ENCODE measurements at places on chromosomes 12 and 14.

DNA sequence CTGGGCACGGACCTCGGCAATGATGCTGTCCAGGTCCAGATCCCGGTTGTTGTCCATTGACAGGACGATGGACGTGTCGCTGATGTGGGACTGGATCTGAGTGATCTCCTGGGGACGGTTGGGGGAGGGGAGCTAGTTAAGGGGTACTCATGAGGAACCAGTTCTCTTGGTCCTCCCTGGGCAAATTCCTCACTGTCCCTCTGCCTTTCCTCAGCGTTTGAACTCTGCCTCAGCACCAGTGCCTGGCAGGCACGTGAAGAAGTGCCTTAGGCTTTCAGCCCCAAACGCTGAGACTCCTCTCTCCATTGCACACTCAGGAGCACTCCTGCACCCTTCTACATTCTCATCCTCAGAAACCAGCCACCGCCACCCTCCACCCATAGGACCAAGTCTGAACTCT lies 9.7 kb downstream of the KRT72 start:
- DNase-seq, result no peak

DNA sequence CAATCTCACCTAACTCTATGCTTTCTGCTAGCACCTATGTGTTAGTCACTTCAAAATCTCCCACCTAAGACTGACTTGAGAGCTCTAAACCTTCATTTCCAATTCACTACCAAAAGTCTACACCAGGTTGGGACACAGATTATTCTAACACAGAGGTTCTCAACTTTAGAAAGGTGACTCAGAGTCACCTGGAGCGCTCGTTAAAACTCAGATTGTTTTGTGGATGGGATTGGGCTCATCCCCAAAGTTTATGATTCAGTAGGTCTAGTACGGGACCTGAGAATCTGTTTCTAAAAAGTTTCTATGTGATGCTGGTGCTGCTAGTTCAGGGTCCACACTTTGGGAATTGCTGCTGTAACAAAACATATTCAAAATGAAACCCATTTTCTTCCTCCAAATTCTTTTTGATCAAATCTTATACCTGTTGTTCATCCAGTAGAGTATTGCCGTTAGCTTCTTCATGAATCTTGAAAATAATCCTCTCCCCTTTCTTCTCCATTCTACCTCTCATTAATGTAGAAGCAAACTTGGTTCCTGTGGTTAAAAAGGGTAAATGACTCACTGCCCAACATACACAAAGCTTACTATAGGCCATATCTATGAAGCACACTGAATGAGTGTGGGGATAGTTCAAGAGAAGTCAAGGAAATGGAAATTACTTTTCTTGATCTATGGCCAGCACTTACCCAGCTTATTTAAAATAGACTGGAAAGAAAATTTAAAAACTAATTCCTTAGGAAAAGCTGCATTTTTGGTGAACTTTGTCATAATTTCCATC lies 206.7 kb downstream of the KIF21A start:
- no peak for DNase-seq

GRCh38 chr14:73824127-73824526 lies 27.5 kb upstream of the PTGR2 start:
- no peak for DNase-seq

DNA sequence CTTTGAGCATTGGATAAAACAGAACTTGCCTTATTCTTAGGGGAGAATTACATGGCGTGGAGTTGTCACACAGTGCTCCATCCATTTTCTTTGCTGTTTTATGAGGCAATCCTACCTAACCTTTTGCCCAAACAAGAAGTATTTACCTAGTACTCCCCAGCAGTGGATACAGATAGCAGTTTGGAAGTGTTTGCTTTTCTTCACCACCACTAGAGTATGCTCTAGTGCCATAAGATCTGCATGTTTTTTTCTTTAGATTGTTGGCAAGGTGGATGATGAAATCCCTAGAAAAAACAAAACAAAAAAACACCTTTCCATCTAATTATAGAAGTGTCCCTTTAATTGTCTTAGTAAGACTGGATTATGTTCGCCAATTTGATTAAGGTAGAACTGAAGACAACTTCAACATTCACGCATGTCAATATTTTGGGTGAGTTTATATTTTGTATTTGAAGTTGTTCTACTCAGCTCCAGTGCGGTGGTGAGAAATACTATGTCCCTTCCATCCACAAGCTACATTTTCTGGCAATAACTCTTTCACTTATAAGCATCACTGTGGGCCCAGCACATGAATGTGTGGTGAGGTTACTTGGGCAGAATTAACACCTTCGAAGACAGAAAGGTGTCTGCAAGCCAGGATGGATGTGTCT lies 23.6 kb upstream of the TMEM260 start:
- no peak for DNase-seq

- DNase-seq, result no peak
Measured at GRCh38 chr12:19643635-19644034, 204.3 kb downstream of the AEBP2 start.

DNA sequence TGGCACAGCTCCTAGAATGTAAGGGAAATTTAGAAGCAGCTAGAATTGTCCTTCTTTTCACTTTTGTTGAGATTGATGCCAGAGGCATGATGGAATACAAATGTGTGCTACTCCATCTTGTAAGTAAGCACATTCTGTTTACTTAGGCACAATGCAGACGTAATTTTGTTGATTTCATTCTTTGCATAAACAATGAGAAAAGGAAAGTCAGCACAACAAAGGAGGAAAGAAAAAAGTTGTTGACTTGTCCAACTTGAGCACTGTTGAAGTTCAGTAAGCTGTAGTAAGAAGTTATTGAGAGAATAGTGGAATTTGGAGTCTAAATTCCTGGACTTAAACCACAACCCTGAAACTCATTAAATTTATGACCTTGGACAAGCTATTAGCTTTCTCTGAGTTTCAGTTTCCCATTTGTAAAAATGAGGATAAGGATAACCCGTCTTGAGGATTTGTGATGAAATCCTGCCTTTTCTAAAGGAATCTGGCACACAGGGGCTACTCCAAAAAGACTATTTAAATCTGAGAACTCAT lies 19.4 kb upstream of the CNTN1 start:
- DNase-seq, result no peak

- DNase-seq, result no peak
Measured at GRCh38 chr14:104983231-104983721, 2.3 kb upstream of the CLBA1 start.

- DNase-seq, result no peak
Measured at GRCh38 chr14:91059576-91060350, 678 bp downstream of the RPS6KA5 start.

- no peak for DNase-seq
Measured at GRCh38 chr12:43551971-43552559, at the start of gene ADAMTS20. Gene ADAMTS20, minus strand, starts transcription at chr12:43552203. Its CDS starts 282 bp downstream, at chr12:43551921.

DNA sequence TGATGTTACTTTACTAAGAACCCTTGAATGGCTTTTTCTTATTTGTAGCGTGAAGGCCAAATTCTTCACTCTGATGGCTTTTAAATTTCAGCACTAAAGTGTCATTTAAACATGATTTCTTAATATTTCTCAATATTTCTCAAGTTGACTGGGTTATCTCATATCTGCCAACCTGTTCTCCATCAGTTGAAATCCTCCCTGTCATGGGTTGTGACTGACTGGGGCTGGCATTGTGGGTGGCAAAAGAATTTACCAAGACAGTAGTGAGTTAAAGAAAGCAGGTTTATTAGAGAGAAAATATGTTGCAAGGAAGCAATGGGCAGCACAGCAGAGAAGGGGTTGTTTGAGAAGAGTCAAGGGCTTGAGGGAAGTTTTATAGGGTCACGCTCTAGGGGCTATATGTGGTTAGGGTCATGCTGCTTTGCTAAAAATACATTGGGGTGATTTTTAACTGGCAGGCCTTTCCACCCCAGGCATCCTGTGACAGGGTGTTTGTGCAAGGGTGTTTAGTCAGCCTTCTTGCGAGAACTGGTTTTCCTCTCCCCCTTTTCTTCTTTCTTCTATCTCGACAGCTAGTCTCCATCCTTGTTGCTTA lies 232.8 kb upstream of the SEL1L start:
- no peak for DNase-seq

GRCh38 chr12:84502180-84502860 lies 410.3 kb downstream of the SLC6A15 start:
- no peak for DNase-seq

DNA sequence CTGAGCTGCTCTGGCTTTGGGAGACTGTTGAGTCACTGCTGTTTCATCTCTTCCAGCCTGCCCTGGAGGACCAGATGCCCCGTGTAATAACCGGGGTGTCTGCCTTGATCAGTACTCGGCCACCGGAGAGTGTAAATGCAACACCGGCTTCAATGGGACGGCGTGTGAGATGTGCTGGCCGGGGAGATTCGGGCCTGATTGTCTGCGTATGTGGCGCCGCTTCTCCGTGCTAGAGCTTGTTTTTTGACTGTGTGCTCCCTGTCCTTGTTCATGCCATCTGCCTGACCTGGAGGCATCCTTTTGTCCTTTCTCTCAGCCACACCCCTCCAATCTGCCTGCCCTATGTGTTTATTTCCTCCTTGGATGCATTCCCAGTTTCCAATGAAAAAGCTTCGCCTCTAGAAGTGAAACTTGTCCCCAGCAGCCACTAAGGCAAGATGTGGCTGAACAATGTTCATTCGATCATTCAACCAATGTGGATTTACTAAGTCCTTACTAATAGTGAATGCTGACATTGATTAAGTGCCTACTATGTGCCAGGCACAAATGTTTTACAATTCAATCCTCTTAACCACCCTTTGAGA lies 98.6 kb downstream of the NT5DC3 start:
- no peak for DNase-seq

DNA sequence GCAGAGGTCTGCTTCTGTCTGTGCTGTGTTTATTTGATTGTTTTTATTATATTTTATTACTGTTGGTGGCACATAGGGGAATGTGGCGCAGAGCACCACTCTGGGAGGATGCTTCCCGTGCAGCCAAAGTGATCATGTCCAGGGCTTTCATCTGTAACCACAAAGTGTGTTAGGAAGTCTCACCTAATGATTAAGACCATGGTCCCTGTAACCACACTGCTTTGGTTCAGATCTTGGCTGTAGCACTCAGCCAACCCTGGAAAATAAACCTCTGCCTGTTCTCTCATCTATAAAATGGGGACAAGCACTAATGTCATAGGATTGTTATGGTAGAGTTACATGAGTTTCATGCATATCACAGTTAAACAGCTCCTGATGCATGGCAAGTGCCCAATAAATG lies 1.9 kb downstream of the RESF1 start:
- DNase-seq, result no peak

DNA sequence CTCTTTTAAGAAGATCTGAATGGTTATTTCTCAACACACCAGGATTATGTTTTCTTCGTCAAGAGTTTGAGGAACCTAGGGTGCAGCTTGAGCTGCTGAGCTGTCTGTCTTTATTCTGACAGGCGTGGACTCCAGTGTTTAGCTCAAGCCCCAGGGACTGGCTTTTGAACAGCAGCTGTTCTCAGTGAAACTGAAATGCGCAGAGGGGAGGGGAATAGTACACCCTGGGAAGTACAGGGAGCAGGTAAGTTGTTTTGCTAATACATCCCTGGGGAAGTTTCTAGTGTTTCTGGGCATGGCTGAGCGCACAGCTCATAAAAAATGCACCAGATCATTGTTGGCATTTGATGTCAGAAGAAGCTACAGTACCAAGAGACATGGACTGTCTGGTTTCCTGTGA lies 659.8 kb downstream of the DIO2 start:
- DNase-seq, result no peak

DNA sequence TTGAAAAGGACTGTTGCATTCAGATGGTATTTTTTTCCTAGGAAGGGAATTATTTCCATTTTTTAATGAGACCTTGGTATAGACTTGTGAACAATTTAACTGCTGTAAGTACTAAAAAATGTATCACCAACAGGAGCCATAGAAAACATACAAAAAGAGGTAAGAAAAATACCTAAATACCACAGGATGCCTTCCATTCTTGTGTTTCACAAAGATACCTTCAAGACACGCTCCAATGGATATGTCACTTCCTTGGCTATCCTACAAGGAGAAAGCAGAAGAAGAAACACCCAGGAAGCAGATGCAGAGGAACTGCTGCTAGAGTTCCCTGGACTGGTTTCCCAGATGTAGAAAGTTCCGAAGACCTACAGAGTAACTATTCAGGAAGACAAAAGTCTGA lies 54.2 kb downstream of the PTPN21 start:
- DNase-seq, result no peak

- no peak for DNase-seq
Measured at GRCh38 chr12:49920241-49920914, 16.7 kb upstream of the FAIM2 start.

- no peak for DNase-seq
Measured at GRCh38 chr14:56268673-56269072, 150.5 kb downstream of the PELI2 start.

DNA sequence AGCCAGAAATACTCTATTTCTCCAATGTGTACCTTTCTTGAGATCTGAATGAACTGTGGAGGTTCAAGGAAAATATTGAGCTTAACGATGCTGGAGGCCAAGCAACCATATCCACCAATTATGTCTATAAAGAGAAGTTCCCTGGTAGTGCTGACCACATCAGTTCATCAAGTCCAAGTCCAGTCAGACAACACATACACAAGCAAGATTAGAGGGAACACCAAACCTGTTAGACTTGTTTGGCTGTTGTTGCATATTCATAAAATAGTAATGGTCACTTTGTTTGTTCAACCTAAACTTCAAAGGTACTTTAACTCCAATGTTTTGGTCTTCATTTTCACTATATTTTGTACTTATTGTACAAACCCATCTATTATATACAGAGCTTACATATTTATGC lies 81.6 kb downstream of the LMO3 start:
- DNase-seq, result no peak

GRCh38 chr12:116599285-116600136 lies 40.3 kb downstream of the MAP1LC3B2 start:
- peak; percentile 16 for DNase-seq

GRCh38 chr12:54135621-54136350 lies 53.0 kb downstream of the SMUG1 start:
- no peak for DNase-seq

- DNase-seq, result no peak
Measured at GRCh38 chr12:16492820-16493797, 112.9 kb downstream of the LMO3 start.

DNA sequence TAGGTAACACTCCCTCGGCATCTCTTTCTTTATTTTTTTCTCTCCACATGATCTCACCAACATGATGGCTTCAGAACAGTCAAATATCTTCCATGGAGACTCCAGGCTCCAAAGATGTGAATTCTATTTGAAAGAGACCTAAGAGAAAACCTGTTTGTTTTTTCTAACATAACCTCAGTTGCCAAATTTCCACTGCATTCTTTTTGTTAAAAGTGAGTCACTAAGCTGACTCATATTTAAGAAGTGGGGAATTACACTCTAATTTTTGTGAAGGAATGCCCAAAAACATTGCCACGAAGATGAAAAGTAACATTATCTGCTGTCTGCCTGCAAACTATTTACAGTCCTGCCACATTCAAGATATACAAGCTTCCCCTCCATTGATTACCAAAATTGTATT lies 1337.6 kb downstream of the LRFN5 start:
- DNase-seq, result no peak

- DNase-seq, result no peak
Measured at GRCh38 chr12:93059925-93060665, 131.0 kb upstream of the EEA1 start.

- peak; percentile 73 for DNase-seq
Measured at GRCh38 chr14:21092273-21093011, 6.0 kb downstream of the ZNF219 start.

- DNase-seq, result no peak
Measured at GRCh38 chr12:114328292-114328691, 77.7 kb downstream of the TBX5 start.

All from stimulated activated CD8-positive, alpha-beta memory T cell treated with anti-CD3 and anti-CD28 coated beads, Interleukin-4, amount 100 ng/mL, for 4 hours (primary cell).